Neural crest cell (in vitro differentiated cells): ENCODE measurements at places on chromosomes 1 and 21. TPM values are rescaled to one million over a fixed set of nuclear protein-coding genes. Genes with fewer than 3 reads are reported as not detected.
A peak's percentile ranks its signal among the peaks of the same experiment; 100 is the strongest.

The EIF4G3 gene
- total RNA-seq: 97.5 and 99.9 TPM in 2 replicates

The SLC16A4 gene
- 0.96 and 1.8 TPM in 2 replicates for total RNA-seq

The FAM3B gene
- 0.23 TPM in 1 of 2 replicates, not detected in the other for total RNA-seq

The BCL2L15 gene
- 0.71 and 0.84 TPM in 2 replicates for total RNA-seq

The AMY1B gene
- not detected in 2 replicates for total RNA-seq

DNA sequence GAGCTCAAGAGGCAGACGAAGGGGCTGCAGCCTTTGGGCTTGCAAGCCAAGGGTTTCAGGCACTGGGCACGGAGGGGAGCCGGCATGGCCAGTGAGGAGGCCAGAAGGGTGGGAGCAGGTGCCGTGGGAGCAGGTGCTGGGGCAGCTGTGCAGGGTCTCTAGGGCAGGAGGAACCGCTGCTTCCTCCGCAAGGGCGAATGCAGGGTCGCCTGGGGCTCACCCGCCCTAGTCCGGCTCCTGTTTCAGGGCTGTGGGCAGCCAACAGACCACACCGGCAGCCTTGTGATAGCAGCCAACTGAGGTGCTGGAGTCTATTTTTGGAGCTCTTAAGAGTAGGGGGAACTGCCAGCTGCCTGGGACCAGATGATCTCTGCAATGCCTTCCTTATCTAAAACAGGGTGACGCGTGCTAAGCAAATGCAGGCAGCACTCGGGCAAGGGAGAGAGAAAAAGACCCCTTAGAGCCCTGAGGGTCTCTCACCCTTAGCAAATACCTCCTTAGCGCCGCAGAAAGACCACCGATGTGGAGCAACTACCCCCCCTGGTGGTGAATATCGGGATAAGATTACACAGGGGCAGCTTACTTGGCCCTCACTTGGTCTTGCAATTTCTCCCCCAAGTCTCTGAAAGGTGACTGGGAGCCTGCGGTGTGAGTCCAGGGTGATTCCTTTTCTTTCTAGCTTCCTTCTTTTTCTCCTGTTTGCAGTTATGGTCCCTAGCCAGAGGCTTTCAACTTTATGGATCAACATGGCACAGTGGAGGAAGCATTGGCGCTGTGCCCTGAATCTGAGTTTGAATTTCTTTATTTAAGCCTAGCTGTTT lies 20.7 kb upstream of the MAPKAPK2 start:
- DNase-seq: peak; percentile 80

- no peak for DNase-seq
Observed at GRCh38 chr1:243525085-243525487, 269.2 kb downstream of the SDCCAG8 start.

DNA sequence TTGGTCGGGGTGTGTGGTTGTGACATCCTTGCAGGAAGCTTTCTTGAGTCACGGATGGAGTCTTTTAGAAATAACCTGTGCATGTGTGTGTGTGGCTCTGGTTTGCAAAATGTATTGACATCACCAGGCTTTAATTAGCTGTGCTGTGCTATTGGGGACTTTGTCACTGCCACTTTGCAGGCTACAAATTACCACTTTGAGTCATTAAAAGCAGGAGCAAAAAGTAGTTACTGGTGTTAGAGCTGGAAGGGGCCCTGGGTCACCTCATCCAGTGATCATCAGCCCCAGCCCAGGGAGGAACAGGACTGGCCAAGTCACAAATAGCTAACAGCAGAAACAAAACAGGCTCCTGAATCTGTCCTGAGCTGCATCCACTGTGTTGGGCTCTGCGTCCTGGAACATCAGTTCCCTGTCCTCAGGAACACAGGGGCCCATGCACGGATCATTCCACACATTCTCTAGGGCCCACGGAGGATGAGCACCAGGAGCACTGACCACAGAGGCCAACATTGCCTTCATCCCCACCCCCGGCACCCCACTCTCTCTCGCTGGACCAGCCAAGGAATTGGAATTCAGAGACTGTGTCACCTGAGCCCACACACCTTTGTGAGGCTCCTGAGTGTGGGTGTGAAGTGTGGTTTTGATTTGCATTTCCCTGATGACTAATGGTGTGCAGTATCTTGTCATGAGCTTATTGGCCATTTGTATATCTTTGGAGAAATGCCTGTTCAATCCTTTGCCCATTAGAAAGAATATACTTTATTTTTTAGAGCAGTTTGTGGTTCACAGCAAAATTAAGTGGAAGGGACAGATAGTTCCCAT lies 280.1 kb upstream of the C1orf174 start:
- no peak for DNase-seq

DNA sequence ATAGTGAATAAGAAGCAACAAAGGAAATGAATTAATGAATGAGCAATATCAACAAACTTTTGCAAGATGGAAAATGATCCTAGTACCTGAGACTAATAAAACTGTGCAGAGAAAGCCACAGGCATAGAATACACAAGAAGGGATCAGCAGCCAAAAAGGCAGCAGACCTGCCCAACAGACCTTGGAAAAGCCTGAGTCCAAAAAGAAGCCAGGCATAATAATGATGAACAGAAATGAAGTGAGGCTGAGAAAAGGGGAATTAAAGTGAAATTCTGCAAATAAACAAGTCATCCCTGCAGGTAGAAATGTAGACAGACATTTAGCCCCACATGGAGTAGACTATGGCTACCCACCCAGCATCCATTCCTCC lies 10.3 kb upstream of the PHTF1 start:
- DNase-seq: no peak

DNA sequence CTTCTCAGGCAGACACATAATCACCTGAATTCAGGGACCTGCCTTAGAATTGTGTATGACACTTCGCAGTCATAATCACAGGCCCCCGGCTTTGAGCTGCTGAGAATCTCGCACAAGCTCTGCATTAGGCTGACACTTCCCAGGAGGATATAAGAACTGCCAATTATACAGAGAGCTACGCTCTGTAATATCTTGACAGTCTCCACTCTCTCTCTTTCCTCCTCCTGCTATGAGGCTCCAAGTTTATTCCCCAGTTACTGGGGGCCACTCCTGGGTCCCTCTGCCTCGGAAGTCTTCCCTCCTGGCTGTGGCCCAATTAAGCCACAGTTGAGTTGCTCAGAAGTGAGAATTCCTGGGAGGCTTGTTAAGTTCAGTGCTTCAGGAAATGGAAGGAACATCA lies 42.7 kb downstream of the EBNA1BP2 start:
- DNase-seq: no peak

DNA sequence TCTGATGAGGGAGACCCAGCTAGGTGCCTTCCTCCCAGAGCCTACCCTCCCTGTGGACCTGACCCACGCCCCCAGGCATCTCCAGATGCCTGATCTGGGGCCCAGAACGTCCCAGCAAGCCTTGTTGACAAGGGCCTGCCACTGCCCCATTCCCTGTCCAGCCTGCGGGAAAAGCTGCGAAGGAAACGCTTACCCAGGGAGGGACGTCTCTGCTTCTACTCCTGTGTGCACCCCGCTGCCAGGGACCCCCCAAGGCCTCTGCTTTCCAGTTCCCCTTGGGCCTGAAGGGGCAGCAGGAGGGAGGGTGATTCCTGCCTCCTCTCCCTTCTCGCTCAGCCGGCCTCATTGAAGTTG lies 11.6 kb upstream of the CLSTN1 start:
- DNase-seq: no peak

- DNase-seq: no peak
Observed at GRCh38 chr1:247482747-247483146, 24.8 kb upstream of the OR2B11 start.

DNA sequence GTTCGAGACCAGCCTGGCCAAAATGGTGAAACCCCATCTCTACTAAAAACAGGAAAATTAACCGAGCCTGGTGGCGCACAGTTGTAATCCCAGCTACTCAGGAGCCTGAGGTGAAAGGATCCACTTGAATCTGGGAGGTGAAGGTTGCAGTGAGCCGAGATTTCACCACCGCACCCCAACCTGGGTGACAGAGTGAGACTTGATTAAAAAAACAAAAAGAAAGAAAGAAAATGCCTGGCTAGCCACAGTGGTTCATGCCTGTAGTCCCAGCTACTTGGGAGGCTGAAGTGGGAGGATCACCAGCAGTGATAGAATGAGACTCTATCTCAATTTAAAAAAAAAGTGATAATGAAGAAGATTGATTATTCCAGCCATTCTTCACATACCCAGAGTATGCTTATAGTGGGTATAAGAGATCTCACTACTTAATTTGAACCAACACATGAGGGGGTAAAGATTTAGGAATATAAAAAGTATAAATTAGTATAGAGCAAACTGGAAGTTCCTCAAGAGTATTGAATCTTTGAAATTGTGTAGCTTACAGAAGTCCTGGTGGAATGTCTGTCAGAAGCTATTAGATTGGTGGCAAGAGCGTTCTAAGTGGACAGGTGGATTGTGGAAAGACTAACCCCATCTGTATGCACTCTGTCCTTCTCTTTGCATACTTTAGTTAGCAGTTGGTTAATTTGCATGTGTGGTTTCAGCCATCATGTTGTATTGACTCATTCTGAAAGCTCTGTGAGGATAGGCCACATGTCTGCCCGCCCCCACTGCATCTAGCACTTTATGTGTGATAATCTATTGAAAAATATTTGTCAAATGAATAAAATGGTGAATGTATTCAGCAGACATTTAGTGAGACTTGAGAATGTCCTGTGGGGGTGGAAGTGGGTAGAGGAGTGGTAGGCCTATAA lies 25.0 kb downstream of the RLF start:
- no peak for DNase-seq

GRCh38 chr1:204323887-204324286 lies 35.8 kb downstream of the PLEKHA6 start:
- DNase-seq: no peak

DNA sequence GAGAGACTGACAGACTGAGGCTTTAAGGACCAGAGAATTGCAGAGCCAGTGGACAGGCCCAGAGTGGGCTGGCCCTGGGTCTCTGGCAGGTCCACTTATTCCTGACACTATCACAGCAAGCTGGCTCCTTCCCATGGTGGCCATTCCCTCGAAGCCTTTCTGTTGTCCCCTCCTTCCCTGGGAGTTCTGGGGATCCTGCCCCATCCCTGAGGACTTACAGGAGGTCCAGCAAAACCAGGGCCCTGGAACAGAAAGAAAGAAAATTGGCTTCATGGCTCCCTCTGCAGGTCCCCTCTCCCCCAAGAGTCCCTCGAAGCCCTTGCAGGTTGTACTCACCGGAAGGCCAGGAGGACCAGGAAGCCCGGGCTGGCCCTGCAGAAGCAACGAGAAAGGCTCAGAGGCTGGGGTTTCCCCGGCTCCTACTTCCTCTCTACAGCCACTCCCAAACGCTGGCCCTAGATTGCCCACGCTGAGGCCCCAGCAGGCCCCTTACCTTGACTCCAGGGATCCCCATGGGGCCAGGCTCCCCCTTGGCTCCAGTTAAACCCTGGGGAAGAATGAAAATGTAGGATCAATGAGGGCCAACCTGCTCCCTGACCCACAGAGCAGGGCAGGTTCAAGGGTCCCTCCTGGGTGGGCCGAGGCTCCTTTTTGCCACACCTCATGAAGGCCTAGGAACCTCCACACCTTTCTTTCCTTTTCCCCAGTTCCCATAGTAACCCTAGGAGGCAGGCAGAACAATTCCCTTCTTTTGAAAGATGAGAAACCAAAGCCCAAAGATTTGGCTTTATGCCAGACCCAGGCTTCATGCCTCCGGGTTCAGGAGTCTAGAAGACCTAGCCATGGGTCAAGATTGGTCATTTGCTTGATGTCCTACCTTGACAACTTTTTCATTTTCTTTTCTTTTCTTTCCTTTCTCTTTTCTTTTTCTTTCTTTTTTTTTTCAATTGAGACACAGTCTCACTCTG lies 4.6 kb downstream of the COL9A2 start:
- DNase-seq: no peak

DNA sequence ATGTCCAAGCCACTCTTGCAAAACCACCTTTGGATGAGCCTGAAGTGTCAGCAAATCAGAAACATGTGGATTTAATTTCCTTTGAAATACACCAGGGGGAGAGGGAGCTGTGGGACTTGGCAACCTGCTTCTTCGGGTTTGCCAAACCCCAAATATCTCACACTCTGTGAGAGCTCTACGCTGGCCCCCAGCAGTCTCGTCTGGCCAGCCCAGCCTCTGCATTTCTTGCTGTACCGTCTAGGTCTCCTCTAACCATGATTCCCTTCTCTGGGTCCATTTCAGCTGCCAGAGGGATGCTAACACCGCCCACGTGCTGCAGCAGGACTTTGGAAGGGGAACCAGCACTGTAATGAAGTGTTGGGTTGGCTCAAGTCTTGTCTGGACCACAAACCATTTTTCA lies 114.6 kb downstream of the MRPS6 start:
- no peak for DNase-seq

GRCh38 chr21:46122237-46122671 lies 24.3 kb downstream of the COL6A2 start:
- DNase-seq: no peak

- DNase-seq: no peak
Observed at GRCh38 chr1:158013840-158014730, 20.6 kb downstream of the KIRREL1 start.

DNA sequence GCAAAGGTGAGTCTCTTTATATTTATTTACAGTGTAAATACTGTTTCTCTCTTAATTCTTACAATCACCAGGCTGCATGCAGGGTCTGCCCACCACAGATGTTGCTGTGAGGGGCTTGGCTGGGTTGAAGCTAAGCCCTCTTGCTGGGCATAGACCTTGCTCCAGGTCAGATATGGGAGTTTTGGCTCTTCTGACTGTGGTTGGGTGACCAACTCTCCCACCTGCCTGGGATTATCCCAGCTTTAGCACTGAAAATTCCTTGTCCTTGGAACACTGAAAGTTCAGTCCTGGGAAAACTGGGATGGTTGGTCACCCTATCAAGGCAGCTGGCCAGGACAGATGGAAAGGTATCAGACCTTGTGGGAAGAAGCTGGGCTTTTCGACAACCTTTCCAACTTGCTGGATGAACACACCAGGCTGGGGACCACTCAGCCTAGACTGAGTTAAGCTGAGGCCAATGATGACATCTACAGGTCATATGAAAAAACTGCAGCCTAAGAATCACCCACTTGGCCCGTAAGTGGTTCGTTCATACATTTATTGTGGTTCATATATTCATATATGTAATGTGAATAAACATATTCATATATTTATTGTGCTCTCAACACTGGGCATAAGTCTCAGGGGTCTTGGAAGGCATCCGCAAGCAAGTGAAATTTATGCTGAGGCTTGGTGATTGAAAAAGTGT lies 26.6 kb upstream of the HPDL start:
- DNase-seq: peak; percentile 33

DNA sequence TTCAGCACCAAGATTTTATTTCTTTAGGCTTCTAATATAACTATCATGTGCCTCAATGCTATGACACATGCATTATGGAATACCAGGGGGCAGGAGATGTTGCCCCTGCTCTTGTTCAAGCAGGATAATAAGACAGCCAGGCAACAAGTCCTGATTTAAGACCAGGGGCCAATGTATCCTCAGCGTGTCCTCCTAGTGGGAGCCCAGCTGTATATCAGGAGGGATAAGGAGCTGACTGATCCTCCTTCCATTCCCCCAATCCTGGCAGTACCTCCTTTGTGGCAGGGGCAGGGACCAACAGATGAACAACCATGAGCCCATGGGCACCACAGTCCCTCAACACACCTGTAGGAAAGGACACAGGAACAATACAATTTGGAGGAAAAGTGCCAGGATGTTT lies 29.3 kb downstream of the SORT1 start:
- no peak for DNase-seq
